ENCODE measurements at places on chromosomes 2 and 18.

GRCh38 chr2:145591109-145591809, 1071.3 kb upstream of the ZEB2 start:
- no peak for DNase-seq

DNA sequence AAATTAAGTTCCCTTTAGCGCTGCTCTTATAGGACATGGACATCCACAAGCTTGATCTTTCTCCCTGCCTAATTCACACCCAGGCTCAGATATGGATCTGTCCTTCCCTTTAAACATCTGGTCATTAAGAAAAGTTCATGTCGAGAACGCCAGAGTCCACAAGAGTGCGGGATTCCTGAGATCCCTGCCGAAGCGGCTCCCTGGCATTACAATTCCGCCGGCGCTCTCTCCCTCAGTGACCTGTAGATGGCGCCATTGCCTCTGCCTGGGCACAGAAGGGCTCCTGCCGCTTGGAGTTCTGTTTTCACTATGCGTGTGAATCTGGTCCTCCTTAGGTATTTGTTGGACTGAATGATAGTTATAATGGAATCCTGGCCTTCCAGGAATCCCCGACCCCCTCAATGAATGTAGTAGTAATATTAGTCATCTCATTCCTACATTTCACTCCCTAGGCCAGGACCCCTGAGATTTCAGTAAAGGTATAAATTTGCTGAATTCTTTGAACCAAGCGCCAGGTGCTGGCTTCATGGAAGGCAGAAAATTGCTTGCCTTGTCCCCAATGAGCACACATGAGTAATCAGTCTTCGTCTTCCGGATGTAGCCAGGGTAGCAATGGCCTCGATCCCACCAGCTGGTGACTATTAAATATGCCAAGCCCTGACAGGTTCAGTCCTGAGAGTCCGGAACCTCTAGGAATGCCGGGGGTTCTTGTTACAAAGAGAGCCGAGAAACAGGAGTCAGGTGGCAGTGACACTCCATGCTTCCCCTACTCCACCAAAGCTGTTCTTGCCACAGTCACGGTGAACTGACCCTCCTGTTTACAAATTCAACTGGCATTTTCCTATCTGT, 26.4 kb upstream of the CD207 start:
- peak; percentile 79 for DNase-seq

DNA sequence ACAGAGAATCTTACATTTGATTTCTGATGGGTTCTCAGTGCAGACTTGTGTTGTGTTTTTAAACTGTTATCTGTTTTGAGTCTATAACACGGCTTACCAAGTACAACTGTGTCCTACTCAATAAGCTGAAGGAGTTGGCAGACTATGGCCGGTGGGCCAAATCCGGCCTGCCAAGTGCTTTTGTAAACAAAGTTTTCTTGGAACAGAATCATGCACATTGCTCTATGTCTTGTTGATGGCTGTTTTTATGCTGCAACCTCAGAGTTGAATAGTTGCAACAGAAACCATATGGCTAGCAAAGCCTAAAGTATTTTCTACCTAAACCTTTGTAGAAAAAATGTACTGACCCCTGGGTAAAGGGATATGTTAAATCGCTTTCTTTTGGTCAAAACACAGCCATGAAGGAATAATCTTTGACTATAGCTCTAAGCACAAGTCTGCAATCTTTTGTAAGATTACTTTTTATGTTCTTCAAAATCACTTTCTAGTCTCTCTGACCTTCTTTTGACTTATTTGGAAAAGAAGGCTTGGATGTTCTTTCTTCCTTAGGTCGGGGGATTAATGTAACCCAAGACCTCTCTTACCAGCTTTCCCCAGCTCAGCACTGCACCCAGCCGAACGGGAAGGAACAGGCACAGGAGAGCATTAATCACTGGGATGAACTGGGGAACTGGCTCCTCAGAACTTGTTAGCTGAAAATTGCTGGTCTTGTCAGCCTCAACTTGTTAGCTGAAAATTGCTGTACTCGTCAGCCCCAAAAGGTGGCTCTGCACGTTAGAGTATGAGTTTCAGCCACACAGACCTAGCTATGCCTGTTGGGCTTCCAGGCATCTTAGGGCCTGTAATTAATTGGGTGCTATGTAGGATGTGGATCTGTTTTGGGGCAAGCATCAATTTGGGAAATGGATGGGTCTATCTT, 75.4 kb downstream of the CD8B2 start:
- no peak for DNase-seq

GRCh38 chr2:147623328-147623727, 221.5 kb upstream of the ACVR2A start:
- peak; percentile 26 for DNase-seq

GRCh38 chr2:156434461-156435291, 1.5 kb upstream of the GPD2 start:
- peak; percentile 31 for DNase-seq

- DNase-seq, result no peak
These were observed 112.4 kb upstream of the GATA6 start for GRCh38 chr18:22056950-22057349.

DNA sequence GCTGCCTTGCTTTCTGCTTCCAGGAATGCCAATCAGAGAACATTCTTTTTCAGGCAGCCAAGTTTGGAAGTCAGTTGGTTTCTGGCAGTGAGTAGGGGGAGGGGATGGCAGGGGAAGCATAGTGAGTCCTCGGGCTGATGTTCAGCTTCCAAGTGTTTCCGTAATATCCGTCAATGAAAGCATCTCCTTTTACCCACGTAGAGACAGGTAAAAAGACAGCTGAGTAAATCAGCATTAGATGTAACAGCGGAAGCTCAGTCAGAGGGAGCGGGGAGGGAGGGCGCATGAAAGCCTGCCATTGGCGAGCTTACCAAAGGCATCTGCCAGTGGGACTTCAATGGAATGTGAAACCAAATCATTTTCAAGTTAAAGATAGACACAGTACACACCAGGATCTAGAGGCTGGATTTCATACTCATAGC, 117.1 kb upstream of the DTNA start:
- DNase-seq, result no peak

DNA sequence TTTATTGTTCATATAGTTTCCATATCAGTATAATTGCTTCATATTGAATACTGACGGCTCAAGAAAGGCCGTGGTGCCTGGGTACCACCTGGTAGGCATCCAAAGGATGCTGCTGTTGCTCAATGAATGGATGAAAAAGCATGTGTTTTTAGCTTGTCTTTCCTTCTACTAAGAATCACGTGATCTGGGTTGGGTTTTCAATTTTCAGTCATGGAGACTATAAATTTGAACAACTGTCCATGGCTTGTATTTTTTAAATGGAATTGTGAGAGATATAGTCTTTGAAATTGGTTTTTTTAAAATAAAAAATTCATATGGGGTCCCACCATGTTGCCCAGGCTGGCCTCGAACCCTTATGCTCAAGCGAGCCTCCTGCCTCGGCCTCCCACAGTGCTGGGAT, 25.3 kb downstream of the EMILIN2 start:
- no peak for DNase-seq

- no peak for DNase-seq
These were observed 9.2 kb upstream of the NFATC1 start for GRCh38 chr18:79386547-79386946.

DNA sequence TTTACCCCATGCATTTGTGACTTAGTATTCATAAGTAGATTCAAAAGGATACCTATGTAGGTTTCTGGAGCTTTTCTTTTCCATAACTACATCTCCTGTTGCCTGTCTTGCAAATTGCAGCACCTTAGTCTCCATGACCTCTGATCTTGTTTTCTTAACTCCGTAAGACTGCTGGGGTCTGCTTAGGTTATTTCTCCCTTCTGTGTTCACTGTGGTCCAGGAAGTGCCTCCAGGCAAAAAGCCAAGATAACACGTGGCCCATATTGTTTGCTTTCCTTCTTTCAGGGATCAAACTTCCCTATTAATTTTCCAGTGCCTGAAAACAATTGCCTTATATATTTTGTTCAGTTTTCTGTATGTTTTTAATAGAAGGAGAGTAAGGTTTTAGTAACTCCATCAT, 86.4 kb downstream of the GCA start:
- no peak for DNase-seq

DNA sequence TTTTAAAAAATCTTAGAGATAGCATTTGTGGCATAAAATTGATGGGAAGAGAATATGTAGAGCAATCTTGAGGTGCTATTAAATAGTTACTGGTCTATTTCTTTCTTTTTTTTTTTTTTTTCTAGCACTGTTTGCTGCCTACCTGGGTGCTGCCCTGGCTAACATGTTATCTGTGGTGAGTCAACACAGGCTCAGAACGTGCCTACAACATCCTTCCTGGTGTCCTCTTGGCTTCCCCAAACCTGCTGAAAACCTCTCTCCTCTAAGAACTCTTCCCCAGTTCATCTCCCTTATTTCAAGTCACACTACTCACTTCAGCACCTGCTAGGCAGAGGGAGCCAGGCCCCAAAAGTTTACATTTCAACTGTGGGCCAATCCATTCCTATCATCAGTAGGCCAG, 45.1 kb upstream of the SLC14A1 start:
- DNase-seq, result no peak

GRCh38 chr18:21769206-21769605, 28.6 kb downstream of the MIB1 start:
- DNase-seq, result no peak

GRCh38 chr18:57570162-57570561, 16.3 kb downstream of the FECH start:
- DNase-seq, result no peak

DNA sequence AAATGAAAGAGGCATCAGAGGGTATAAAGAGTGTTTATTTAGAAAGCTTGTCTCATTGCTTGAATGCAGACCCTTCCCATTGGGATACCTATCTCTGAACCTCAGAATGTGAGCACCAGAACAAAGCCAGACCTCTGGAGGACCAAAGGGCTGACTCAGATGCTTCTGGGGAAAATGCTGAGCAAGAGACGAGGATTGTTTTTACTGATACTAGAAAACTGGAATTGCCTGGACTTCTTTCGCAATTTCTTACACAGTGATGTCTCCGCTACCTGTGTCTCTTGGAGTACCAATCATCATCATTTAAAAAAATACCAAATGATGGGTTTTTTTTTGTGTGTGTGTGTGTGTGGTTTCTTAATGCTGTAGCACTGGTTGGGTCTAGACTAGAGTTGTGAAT, 55.6 kb upstream of the CCDC85A start:
- no peak for DNase-seq

- no peak for DNase-seq
These were observed 2109.4 kb upstream of the PIK3C3 start for GRCh38 chr18:39845631-39846030.

GRCh38 chr18:47191961-47192360, 15.8 kb upstream of the IER3IP1 start:
- DNase-seq, result no peak

GRCh38 chr2:172090044-172090961, 5.0 kb downstream of the DLX1 start:
- no peak for DNase-seq

DNA sequence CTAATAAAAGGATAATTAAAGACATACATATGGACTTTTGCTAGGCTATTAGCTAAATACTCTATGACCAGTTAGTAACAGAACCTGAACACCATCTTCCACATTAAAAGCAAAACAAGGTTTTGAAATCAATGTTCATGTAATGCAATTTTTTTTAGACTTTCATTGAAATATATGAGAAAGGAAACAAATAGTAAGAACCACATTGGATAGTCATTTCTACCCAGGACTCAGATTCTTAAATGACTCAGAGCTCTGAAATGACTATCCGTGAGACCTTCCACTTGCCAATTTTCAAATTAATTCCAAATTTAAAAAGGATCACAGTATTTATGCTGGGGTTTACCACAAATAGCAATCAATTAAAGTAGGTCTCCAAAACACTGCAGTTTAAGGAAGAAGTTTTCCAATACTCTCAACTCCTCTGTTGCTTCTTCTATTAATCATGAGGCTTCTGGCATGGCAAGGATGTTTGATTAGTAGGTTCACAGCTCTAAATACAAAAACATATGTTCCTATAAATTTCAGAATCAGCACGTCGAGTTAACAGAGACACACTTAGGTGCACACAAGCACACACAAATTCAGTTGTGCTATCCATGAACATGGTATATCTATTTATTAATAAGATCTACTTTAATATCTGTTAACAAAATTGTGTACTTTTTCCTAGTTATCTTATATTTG, 841.0 kb downstream of the RNF144A start:
- no peak for DNase-seq

DNA sequence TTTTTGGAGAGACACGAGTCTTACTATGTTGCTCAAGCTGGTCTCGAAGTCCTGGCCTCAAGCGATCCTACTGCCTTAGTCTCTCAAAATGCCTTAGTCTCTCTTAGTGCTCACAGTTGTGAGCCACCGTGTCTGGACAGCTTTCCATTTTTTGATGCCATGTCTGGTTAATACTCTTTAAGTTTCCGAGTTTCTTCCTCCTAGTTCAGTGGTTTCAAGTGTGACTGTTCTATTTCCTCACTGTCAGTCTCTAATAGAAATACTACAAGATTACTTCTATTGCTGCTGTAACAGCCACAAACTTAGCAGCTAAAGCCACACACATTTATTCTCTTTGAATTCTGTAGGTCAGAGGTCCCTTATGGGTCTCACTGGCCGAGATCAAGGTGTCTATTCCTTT, 125.1 kb upstream of the MGAT5 start:
- no peak for DNase-seq

GRCh38 chr18:47978603-47979002, 48.1 kb upstream of the SMAD2 start:
- no peak for DNase-seq

DNA sequence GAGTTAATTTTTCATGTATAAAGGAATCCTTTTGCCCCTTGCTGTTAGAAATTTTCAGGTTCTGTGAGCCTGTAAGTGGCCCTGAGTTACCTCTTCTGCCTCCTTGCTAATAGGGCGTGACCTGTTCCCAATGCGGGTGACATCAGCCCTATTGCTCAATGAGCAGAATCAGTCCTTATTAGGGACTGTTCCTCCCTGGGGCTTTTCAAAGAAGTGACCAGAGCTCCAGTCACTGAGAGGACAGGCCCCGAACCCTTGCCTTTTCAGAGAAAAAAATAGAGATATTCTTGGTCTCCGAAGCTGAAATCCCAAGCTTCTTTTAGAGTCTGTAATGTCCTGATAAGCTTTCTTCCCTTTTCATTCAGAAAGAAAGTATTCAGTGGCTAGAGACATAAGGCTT, 8.2 kb upstream of the APOB start:
- no peak for DNase-seq

- no peak for DNase-seq
These were observed 272.7 kb downstream of the CD226 start for GRCh38 chr18:69674966-69675365.

Measured in CD4-positive, alpha-beta T cell treated with Interleukin-17A for 4 hours (primary cell).